ENCODE measurements at places on chromosomes 3 and 15.

DNA sequence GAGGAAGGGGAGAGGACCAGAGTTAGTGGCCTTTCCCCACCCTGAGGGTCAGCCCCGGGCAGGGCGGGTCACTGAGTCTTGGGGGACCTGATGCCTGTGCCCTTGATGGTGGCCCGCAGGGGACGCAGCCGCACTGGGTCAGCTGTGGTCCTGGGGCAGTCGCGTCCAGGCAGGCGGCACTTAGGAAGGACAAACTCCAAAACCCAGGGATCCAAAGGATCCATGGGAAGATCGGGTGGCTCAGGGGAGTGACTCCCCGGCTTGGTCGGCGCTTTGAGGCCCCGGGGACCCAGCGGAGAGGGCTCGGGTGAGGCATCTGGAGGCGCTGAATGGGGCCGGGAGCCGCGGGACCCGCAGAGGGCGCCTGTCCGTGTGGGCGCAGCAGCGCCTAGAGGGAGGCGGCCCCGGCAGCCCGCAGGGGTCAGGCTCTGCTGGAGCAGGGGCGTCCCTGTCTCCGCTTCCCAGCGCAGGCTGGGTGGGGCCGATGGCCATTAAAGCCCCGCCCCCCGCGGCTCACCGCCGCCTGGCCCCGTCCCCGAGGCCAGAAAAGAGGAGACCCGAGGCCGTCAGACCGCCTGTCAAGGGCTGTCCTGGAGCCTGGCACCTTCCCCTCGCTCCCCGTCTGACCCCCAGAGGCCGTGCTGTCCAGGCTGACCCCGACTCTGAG lies 17.5 kb downstream of the CIDEC start:
- peak; percentile 65 for DNase-seq

DNA sequence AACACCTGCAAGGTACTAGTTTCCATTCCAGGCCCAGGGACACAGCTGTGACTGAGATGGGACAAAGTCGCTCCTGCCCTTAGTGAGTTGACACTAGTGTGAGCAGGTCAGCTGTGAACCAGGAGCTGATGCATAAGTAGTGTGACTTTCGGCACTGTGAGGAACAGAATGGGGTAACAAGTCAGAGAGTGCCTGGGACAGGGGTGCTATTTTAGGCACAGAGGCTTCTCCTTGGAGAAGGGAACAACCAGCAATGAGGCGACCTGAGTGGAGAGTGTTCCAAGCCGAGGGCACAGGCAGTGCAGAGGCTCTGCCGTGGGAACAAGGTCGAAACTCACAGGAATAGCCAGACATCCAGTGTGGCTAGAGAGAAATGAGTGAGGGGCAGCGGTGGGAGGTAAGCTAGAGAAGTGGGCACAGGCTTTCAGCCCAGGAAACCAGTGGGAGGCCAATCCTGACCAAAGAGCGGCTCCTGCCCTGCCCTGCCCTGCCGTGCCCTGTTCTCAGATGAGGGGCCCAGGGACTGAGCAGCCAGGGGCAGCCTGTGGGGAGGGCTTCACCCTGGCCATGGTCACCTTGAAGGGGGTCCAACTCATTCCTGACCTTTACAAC lies 14.2 kb downstream of the DNAH1 start:
- no peak for DNase-seq

GRCh38 chr15:62782071-62782841 lies 260.3 kb upstream of the TPM1 start:
- DNase-seq, result peak; percentile 94

- no peak for DNase-seq
Observed at GRCh38 chr3:192958219-192958872, 40.7 kb upstream of the MB21D2 start.

GRCh38 chr3:189331002-189331418 lies 159.2 kb downstream of the TPRG1 start:
- DNase-seq, result no peak

DNA sequence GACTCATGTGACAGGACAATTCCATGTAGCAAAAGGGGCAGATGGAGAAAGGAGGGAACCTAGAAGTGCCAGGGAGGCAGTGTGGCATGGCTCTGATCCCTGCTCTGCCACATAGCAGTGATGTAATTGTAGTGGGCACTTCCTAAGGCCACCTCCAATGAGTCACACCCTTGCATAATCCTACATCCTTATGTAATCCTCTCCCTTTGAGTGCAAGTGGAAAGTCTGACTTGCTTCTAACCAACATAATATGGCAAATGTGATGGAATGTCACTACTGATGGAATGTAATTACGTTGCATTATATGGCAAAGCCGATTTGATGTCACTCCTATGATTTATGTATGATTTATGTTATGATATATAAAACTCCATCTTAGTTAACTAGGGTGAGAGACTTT lies 72.9 kb upstream of the ATP2C1 start:
- DNase-seq, result peak; percentile 52

DNA sequence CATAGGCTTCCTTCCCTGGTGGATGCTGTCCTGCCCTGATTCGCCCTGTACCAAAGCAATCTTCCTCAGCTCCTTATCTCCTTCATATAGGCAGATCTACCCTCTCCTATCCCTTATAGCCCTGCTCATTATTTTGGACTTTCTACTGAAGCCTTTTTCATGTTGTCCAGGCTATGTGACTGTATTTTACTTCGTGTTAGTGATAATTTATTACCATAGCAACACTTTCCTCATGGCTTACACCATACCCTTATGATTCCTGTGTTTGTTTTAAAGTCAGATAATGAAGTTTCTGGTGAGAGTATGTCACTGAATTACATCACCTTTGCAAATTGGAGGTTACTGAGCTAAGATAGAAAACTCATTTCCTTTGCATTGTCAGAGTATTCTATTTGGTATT lies 352.6 kb downstream of the NLGN1 start:
- peak; percentile 46 for DNase-seq

DNA sequence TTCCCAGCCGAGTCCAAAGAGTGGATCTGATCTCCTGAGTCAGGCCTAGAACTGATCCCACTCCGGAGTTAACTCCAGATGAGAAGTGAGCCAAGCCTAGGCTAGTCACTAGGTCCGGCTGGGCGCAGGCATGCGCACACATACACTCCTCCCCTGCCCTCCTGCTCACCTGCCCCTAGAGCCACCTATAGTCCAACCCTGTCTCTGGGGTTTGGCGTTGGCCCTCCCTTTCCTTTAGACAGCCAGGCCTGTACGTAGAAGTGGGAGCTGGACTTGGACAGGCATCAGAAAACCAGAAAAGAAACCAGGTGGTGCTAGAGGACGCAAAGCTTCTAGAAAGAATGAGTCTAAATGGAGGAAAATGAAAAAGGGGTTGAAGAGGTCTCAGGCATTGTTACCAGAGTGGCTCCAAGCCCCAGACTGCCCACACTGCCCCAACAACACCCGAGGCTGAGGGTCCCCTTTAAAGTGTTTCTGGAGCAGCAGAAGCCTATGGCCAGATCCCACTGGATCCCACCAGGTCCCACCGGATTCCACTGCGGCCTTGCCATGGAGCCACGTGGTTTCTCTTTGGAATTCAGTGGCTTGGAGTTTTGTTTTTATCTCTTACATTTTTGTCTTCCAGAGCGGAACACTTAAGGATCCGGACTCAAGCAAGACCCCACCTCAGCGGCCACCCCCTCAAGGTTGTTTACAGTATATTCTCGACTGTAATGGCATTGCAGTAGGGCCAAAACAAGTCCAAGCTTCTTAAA lies 24.2 kb upstream of the TIMP4 start:
- no peak for DNase-seq

DNA sequence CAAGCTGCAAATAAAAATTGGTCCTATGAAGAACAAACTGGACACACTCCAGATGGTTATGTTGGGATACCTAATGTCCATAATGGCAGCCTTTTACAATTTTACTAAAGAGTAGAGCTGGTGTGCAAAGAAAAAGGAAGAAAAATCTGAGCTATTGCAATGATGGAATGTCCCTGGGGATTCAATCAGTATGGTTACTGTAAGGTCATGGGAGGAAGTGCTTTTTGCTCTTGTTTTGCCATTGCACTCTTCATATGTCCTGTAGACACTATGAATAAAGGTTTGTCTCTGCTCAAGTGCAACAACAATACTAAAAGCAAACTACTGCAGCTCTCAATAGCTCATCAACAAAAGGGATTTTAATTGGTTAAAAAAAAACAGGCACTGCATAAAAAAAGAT lies 5.4 kb downstream of the PFN2 start:
- peak; percentile 78 for DNase-seq

- no peak for DNase-seq
Observed at GRCh38 chr15:75606026-75606425, 19.5 kb downstream of the SNUPN start.

- no peak for DNase-seq
Observed at GRCh38 chr15:29133791-29134190, 135.8 kb downstream of the NSMCE3 start.

GRCh38 chr15:39584662-39585388 lies 3.9 kb downstream of the THBS1 start:
- DNase-seq, result no peak

DNA sequence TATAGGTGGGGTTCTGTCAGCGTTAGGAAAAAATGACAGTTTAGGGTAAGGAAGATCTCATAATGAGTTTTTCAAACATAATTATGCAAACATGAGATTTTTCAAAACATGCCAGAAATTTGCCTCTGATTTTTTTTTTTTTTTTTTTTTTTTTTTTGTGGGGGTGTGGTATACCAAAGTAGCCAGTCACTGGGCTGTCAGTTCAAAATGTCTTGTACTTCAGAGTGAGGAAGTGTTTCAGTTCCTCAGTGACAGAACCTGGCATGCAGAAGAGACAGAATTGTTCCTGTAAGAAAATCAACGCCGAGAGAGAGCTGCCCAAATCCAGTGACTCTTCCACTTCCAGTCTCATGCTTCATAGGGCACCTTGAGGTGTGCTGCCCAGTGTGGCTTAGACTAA lies 9.7 kb downstream of the NCBP2 start:
- no peak for DNase-seq

DNA sequence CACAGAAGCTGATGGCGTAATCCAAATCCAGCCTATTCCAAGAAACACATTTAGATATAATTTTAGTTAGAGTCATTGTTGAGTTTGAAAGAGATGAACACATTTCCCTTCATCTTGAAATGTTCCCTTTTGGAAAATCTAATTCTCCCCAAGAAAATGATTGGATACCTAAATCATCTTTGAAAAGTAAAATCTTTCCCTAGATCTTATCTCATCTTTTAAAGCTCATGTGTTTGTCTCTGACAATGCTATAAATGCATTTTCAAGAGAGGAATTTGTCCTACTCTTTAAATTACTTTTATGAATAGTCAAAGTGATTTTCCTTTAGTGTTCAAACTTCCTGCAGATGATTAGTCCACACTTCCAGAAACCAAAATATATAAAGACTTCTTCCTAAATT lies 82.6 kb upstream of the CNTN6 start:
- DNase-seq, result no peak

- peak; percentile 34 for DNase-seq
Observed at GRCh38 chr3:28726840-28727239, 378.2 kb upstream of the AZI2 start.

DNA sequence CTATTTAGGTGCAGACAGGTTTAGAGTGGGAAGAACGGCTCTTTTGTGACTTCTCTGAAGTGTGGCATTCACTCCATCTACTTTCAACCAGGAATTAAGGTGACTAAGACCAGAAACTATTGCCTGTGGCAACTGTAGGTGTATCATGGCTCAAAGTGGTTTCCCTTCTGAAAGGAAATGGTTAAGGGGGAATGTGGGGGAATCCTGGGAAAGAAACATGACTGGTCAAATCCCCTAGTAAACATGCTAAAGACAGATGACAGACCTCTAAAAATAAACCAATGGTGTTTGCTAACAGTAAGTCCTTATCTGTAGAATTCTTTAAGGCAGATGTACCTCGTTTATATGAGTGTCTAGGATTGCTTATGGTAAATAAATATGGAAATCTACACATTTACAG lies 56.9 kb downstream of the MEGF11 start:
- DNase-seq, result peak; percentile 5

GRCh38 chr3:11228041-11228440 lies 44.2 kb upstream of the ATG7 start:
- DNase-seq, result no peak

GRCh38 chr3:135887220-135887619 lies 78.3 kb upstream of the PPP2R3A start:
- no peak for DNase-seq

DNA sequence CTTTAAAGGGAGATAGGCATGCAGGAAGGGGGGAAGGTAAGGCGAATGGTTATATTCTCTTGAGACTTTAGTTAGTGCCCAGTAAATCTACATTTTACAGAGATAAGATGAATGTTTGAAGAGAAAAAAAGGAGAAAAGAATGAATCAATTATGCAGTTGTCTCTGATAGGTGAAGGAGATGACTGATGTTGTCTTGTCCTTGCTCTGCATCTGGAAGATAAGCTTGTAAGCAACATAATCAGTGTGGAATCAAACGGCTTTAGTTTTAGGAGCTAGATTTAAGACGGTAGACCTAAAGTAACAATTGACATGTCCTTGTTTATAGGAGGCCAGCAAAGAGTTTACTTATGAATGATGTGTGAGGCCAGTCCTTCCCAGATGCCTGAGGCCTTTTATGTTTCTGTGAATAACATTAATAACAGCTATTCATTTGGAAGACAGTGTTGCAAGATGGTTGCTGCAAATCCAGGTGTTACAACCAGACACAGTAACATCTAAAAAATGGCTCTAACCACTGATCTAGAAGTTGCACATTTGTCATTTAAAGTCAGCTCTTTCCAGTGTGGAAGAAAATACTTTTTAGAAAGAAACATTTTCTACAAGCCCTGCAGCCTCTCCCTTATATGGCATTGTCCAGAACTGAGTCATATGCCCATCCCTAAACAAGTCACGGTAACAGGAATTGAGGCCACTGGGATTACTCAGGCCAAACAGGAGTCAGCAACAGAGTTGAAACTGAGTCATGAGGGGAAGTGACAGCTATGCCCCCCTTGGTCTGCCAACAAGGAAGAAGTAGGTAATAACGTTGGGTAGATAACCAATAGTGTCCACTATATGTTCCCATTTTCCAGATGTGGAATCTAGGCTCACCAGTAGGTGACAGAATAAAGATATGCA lies 77.5 kb upstream of the FBN1 start:
- DNase-seq, result peak; percentile 50

- DNase-seq, result no peak
Observed at GRCh38 chr3:1578124-1578806, 485.4 kb downstream of the CNTN6 start.

- DNase-seq, result no peak
Observed at GRCh38 chr3:190360228-190360627, 27.7 kb upstream of the CLDN16 start.

DNA sequence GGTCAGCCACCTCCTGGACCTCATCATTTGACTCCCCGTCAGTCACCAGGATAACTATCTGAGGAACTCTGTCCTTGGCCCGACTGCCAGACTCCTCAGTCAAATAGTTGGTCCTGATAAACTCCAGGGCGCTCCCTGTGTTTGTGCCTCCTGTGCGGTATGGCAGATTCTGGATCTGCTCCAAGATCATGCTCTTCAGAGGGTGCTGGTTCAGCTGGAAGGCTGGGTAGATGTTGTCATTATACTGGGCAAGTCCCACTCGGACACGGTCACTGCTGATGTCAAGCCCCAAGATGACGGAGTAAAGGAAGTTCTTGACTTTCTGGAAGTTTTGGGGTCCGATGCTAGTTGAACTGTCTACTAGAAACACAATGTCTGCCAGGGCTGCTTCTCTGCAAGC lies 31.1 kb upstream of the CAPN7 start:
- no peak for DNase-seq

Measured in choroid plexus epithelial cell (primary cell).